ENCODE measurements at places on chromosomes 2 and 18.
A peak's percentile ranks its signal among the peaks of the same experiment; 100 is the strongest.

DNA sequence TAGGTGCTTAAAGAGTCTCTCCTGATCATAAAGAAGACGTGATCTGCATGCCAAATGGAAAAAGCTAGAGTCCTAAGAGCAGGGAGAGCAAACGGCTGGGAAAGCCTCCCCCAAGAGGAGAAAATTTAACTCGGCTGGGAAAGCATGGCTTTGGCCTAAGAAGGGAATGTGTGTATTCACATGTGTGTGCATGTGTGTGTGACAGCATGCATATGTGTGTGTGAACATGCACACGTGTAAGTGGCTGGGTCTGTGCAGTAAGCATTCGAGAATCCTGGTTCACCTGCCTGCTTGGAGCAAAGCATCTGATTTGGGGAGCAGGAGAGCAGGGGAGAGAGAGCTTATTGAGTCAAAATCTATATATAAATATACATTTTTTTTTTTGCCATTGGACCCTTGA is 30.1 kb upstream of the BCL11A start:
- no peak for DNase-seq

GRCh38 chr18:36028859-36029258 is 38.5 kb downstream of the RPRD1A start:
- DNase-seq, result no peak

DNA sequence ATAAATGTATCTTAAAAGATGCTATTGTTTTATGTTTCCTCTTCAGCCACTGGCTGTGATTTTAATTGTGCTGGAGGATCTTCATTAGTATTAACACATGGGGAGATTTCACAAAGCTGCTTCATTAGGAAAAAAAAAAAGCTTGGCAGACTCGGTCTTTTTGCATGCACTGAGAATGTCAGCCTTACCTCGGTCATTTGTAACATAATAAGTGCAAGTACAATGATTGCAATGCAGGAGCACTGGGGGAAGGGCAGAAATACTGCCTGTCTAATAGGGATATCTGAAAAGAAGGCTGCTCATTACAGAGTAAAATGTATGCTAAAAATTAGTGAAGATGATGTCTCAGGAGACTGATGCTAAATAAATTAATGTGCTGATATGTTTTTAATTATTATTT is 1.3 kb upstream of the BAZ2B start:
- no peak for DNase-seq

- no peak for DNase-seq
Measured at GRCh38 chr18:62523255-62523588, 397 bp downstream of the ZCCHC2 start.

- no peak for DNase-seq
Measured at GRCh38 chr18:58188996-58189395, 145.0 kb downstream of the NEDD4L start.

GRCh38 chr18:63083020-63083531 is 236.5 kb downstream of the BCL2 start:
- DNase-seq, result no peak

DNA sequence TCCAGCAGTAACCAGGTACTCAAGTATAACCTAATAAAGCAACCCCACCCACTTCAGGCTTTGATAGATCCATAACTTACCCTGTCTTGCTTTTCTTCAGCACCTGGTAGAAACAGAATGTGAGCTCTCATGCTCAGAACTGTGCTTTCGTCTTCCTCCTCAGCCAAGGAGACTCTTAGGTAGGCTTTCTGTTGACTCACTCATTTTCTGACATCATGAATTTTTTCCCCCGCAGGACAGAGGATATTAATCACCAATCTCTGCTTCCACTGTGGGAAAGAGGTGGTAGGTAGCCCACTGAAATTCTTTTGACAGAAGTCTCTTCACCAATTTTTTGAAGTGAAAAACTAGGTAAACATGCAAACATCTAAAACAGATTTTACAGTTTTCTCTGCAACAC is 241.2 kb upstream of the KCNJ3 start:
- DNase-seq, result no peak

DNA sequence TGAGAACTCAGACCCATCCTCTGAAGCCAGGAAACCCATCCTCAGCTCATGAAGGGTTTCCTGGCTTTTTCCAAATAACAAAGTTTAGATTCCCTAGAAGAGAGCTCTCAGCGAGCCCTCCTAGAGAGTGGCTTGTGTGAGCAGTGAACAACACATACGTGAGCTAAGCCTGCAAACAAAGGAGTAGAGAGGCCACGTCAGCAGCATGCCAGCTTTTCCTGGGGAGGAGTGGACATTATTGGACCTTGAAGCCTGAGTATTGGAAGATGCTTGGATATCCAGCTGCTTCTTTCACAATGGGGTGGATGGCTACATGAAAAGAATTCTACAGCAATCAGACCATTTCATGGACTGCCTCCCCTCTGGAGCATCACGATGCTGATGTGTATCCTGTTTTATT is 21.1 kb downstream of the KIF5C start:
- no peak for DNase-seq

- no peak for DNase-seq
Measured at GRCh38 chr2:127479219-127479825, 47.0 kb downstream of the IWS1 start.

- DNase-seq, result no peak
Measured at GRCh38 chr2:42900289-42900891, 108.0 kb upstream of the HAAO start.

GRCh38 chr2:188078534-188078933 is 213.1 kb upstream of the GULP1 start:
- DNase-seq, result no peak

DNA sequence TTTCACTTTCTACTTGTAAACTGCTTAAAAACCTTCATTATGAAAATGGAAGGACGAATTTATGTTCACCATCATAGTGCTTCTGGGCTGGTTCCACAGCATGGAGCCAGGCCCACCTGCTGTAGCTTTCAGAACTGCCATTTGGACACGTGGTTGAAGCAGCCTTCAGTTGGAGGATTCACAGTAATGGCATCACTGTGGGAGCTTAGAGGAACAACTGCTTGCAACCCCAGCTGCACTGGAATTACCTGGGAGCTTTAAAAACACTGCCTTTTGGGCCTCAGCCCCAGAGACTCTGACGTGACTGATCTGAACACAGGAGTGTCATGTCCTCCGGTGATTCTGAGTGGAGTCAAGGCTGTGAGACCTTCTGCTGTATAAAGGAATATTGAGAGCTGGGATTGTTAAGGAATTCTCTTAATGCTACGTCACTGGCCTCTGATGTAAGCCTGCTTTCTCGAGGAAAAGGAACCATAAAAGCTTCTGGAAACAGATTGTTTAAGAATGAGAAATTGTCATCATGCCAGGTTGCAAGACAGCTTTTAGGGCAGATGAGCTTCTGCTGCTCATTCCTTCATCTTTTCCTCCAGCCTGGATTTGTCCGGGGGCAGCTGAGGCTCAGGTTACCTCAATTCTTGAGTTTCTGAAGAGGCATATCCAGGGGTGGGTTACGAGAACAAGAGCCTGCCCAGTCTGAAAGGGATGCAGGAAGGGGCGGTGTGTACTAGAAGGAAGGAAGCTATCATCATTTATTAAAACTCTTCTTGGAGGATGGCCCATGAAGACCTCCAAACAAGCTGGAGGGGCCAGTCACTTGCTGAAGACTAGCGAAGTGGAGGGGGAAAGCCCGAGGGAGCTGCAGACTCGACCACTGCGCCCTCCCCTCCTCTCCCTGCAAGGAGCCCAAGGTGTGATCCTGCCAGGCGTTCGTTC is 1.3 kb upstream of the IL1R1 start:
- DNase-seq, result peak; percentile 37

DNA sequence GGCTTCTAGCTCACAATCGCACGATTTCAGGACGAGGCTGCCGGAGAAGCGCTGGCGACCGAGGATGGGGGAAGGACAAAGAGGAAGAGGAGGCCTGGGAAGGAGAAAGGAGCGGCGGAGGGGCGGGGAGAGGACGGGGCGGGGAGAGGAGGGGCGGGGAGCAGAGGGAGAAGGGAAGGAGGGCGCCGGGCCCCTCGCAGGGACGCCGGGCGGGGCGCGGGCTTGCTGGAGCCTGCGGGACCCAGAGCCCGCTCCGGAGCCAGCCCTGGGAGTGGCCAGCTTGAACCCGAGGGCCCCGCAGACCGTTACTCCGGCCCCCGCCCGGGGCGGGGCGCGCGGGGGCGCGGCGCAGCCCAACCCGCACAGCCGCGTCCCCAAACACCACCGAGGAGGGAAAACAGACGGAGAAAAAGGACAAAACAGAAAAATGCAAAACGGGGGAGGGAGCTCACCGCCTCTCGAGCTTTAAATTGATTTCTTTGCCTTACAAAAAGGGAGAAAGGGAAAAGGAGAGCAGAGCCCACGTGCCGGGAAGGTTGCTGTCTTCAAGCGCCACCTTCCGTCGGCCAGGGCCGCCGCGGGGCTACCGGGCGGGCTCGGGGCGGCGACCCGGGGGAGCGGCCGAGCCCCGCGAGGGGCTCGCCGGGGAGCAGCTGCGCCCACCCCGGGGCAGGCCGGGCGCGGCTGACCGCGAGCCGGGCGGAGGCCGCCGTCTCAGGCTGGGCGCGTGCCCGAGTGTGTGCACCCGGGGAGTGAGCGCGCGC is 781 bp upstream of the SOX11 start:
- DNase-seq, result no peak

DNA sequence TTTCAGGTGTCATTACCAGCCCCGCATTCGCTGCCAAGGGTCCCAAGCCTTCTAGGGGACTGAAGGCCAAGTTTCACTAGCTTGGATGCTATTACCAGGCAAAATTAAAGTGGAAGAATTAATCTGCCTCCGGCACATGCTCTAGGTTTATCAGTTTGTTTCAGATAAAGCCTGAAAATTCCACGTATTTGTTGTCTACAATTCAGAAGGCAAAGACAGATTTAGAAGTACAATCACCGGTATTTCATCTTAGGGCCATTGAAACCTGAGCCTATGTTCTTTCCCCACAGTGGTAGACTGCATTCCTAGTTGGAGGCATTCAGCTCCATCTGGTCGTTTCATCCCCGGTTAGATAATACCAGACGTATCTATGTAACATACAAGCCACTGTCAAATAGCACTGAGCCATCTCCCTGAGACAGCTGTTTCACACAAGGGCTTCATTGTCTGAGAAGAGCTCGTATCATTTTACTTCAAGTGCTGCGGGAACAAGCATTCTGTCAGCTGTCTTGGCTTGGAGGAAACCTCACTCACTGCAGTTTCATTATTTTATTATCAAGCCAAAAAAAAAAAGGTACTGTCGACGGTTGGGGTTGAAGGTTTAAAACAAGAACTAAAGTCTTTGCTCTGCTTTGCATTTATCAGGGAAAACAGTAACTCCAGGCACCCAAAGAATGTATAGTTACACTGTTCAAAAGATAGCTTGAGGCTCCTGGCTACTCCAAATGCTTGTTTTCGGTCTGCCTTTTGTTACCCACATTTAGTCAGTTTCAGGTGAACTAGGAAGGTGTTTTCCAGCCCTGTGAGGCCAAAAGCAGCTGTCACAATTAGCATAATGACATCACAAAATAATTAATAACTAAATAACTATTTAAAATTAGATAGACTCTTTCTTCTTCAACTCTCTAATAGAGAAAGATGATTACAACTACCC is 76.7 kb downstream of the TGIF1 start:
- no peak for DNase-seq

- DNase-seq, result no peak
Measured at GRCh38 chr2:143505542-143505941, 376.3 kb downstream of the ARHGAP15 start.

GRCh38 chr2:161063946-161064306 is 96.3 kb upstream of the TANK start:
- no peak for DNase-seq

DNA sequence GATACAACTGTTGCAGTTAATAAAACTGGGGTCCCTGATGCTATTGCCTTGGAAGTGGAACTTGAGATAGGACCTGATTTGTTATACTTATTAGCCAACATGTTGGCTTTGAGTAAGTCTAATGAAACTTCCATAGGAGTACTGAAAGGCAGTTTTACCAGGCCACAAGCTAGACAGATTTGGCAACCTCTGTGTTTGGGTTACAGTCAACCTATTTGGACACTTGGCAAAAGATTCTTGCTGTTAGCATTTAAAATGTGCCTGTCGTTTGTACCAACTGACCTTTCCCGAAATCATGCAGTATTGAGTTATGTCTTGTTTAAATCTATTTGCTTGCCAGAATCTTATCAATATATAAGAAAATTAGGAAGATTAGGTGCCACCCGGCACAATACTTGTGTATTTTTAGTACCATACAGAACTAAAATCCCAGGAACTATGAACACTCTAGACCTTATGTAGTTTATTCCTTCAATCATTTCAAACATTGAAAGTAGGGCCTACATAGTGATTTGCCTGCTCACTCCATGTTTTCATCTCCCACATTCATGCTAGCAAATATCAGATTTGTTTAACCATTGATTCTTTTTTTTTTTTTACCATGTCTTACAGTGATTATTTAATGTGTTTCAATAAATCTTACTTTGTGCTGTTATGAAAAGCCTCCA is 35.5 kb upstream of the UPP2 start:
- DNase-seq, result no peak

- peak; percentile 95 for DNase-seq
Measured at GRCh38 chr2:10407841-10408648, 40.1 kb downstream of the ODC1 start.

- DNase-seq, result no peak
Measured at GRCh38 chr2:105032476-105032875, 5.4 kb upstream of the MRPS9 start.

DNA sequence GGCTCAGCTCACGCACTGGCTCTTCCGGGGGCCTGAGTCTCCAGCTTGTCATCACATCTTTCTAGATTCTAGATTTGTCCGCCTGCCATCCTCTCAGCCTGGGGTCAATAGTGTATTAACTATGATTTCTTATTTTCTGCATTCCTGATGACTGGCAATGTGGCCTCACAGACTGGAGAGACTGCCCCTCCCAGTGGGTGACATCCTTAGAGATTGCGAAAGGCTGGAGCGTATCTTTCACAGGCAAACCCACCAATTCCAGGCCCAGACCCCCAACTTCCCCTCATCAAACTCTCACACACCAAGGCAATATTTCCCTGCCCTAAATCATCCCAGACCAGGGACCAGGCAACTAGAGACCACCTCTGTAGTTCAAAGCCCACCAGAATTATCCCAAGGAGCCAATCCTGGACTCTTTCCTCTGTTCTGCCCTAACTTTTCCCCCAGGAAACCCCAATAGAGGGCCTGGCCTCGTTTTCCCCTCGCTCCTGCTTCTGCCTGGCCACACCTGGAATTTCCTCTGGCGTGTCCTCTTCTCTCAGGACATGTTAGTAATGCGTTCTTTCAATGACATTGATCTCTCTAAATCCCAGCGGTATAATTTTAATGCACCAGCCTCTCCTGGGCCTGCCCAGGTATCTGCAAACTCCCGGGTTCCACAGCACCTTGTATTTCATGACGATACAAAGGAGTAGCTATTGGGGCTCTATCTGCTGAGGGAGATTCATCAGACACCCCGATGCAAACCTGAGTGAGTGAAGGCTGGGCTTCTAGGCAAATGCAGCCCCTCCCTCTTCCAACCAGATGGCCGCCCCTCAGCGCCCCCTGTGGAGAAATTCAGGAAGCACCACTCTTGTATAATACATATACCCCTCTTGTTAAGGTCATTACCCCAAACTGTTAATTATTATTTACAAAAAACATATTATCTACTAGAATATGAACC is 2.4 kb upstream of the KCNF1 start:
- no peak for DNase-seq

GRCh38 chr18:78496079-78496478 is 483.5 kb upstream of the SALL3 start:
- DNase-seq, result no peak

- DNase-seq, result no peak
Measured at GRCh38 chr18:8822643-8823042, 117.3 kb downstream of the MTCL1 start.

GRCh38 chr2:216776066-216776850 is 80.9 kb upstream of the IGFBP5 start:
- DNase-seq, result no peak

Data from adrenal gland (tissue), 19 donors.